Caki2 (cell line): ENCODE measurements at places on chromosomes 6 and 20.

DNA sequence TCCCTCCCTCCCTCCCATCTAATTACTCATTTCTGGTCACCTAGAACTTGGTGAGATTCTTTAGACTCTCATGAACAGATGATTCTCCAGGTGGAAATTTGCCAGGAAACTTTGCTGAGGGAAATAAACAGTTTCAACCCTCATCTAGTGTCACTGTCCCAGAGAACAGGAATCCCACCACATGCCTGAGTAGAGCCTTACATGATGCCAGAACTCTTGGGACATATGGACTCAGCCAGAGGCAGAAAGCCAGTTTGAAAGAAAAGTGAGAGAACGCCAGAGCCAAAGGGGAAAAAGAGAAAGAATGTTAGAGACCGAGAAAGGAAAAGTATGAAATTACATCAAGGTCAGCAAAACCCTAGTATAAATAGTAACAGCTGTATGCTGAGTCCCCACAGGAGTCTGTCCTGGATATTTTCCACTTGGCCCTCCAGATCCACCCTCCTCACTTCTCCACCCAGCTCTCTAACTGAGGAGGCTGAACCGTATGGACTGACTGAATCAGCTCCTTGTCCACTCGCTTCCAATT, 127.5 kb upstream of the COL21A1 start:
- no peak for DNase-seq

GRCh38 chr6:100881707-100882040, 545 bp upstream of the ASCC3 start:
- DNase-seq = no peak

- DNase-seq = no peak
These were observed 112.4 kb downstream of the PRKN start for GRCh38 chr6:162615016-162615705.

GRCh38 chr6:14676064-14676463, 558.5 kb downstream of the CD83 start:
- DNase-seq = peak; percentile 39

DNA sequence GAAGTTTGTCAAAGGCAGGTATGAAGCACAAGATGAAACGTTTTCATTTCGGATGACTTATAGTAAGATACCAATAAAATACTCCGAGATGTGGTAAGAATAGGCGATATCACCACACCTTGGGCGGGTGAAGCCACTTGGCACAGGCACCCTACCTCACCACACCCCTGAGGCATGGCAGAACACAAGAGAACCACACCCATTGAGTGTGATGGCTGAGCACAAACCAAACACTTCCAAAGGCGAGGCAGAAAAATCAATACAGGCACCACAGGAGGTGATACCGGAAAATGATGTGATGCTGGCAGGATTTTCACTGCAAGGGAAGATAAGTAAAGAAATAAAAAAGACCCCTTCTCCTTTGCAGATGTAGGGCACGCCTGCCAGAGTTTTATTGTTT, 332.9 kb upstream of the PRDM1 start:
- no peak for DNase-seq

DNA sequence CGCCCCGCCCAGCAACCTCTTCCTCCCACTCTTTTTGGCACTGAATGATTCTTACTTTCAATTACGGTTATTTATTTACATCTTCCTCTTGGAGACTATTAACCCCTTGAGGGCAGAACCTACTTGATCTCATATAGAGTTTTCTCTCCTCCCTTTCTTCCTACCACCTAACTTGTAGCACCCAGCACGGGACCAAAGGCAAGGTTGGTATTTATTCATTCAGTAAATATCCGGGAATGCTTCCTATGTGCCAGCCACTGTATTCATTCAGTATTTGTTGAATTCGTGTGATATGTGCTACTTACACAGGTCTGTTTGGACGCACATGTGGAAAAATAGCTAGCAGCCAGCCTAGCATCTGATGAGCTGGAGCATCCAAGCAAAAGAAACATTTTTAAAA, 1.3 kb upstream of the CNKSR3 start:
- no peak for DNase-seq
